Stimulated activated CD4-positive, alpha-beta T cell treated with anti-CD3 and anti-CD28 coated beads, Interleukin-1b, Interleukin-23, amount 100 ng/mL, for 1 hour (primary cell): ENCODE measurements at places on chromosomes 4 and X.

DNA sequence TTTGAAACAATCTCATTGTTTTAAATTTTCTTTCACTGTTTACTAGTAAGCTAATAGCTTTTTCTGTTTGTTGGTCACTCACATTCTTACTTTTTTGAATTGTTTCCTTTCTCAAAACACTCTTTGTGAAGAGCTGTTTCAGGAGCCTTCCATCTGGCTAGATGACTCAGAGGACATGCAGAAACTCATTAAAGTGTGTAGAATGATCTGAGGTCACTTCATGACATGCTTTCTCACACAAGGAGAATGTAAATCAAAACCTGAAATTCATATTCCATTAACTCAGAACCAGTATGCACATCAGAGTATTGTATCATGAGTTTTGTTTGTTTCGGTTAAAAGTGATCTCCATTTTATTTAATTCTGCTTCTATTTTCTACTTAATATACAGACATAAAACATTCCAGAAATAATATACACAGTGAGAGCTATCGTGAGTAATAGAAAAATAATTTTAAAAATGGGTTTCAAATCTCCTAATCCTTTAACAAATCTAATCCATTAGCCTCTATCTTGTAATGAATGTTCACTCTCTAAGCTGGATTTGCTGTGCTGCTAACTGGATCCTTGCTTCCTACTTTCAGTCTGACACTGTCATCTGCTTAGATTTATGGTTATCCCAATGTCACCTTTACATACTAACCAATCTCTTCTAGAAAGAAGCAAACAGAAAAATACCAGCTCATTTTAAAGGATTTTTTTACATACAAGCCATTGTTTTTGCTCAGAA lies 449.6 kb downstream of the FSTL5 start:
- no peak for DNase-seq

- DNase-seq, result no peak
Observed at GRCh38 chrX:134603806-134604700, 54.2 kb downstream of the PLAC1 start.

DNA sequence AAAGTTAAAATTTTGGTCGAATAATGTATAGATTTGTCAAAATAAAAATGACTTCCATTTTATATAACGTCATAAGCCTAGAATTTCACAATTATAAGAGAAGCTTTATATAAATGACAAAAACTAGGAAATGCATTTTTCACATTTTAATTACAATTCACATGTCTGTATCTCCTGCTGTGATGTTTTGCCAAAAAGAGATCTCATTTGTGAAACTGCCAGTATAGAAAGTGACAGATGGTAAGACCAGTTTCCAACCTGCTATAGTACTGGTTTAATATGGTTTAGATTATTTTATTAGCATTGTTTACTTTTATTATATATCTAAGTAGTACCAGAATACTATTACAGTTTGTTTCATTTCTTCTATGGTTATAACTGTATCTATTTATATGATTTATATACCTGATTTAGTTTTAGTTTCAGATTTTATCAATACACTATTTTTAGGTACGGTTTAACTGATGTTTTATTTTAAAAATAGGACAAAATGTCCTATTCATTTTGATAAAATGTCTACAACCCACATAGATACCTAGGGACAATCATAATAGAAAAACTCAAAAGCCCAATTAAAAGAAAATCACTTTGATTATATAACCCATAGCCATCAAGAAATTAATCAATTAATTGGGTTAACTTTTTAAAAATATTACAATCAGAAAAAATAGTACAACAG lies 5.4 kb upstream of the CCSER1 start:
- no peak for DNase-seq

GRCh38 chr4:67615119-67615518 lies 56.6 kb downstream of the STAP1 start:
- no peak for DNase-seq

DNA sequence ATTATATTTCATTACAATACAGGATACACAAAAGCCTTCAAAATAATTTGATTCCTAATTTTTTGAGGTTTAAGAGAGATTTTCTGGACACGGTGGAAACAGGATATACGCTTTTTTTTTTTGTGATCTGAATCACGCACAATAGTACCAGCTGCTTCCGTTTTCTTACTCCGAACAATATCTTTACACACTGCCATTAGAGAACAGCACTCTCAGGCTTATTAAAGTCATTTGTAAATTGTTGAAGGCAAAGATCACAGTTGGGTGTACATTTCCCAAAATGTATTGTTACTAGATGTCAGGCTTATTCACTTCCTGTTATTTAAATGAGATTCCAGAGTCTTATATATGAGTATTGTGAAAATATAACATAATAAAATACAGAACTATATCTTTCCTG lies 71.5 kb downstream of the TMEM47 start:
- no peak for DNase-seq

DNA sequence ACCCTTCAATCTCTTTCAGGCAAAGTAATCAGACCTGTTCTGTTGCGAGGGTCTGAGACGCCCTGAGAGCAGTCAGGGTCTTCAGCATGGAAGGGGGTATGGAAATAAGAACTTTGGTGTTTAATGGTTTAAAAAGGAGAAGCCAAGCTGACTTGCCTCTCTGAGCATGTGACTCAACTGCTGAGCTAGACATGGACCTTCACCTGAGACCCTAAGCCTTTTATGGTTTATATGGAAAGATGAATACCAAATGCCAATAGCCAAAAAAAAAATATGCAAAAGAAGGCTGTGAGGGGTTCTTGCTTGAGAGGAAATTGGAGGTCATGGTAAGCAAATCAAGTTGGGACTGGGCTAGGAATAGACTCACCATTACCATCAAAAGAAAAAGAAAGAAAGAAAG lies 30.6 kb downstream of the CHRNA9 start:
- DNase-seq, result no peak

- no peak for DNase-seq
Observed at GRCh38 chr4:174047363-174047762, 236.1 kb downstream of the FBXO8 start.

GRCh38 chr4:143347484-143348111 lies 10.9 kb downstream of the GAB1 start:
- no peak for DNase-seq

- DNase-seq, result no peak
Observed at GRCh38 chrX:109856974-109857373, 123.9 kb upstream of the ACSL4 start.

GRCh38 chr4:118939169-118939783 lies 50.6 kb downstream of the SYNPO2 start:
- no peak for DNase-seq

GRCh38 chr4:1082215-1083182 lies 30.9 kb downstream of the RNF212 start:
- DNase-seq, result no peak

DNA sequence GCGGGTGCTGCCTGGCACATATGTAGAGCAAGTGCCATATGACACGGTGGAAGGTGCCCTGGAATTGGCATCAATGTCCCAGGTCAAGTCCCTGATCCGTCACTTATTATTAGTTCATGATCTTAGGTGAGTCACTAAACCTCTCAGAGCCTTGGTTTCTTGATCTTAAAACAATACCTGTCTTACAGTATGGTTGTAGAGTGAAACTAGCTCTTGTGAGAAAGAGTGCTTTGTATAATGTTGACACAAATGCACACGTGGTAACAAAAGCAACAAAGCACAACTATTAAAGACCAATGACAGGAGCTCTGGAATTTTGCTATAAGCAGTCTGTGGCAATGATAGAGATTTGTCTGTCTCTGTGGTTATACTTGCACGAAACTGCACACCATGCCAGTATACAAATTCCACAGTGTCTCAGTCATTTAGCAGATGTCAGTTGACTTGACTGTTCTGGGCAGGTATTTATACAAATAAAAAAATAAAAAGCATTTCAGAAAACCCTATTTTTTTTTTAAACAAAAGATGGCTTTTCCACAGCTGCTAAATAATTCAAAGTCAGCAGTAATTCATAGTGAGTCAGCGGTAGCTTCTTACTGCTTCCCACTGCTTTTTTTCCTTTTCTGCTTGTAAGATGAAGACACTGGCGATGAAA lies 19.7 kb upstream of the ACSL1 start:
- DNase-seq, result no peak

- no peak for DNase-seq
Observed at GRCh38 chr4:54060116-54060515, 4.3 kb downstream of the CHIC2 start.

- DNase-seq, result no peak
Observed at GRCh38 chrX:6980981-6981380, 166.5 kb upstream of the STS start.
